ENCODE measurements at places on chromosomes 4 and X.

GRCh38 chr4:6206771-6207290, 6.5 kb upstream of the JAKMIP1 start:
- DNase-seq = no peak

- DNase-seq = no peak
Observed at GRCh38 chr4:64520421-64520820, 111.2 kb upstream of the TECRL start.

GRCh38 chr4:4460759-4461158, 73.9 kb downstream of the NSG1 start:
- DNase-seq = no peak

DNA sequence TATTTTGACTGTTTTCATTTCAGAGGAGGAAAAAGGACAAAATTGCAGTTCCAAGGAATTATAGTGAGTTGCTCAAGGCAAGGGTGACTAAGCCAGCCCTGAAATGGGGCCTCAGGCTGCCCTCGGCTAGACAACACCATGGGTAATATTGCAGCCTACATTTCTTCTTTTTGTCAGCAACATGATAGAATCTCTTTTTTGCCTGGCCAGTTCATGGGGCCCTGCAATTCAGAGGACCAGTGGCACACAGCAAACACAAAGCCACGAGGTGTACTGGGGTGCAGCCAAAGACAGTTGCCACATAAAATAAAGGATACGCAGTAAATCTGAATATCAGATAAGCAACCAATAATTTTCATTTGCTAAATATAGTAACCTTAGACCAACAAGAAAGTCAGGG, 41.8 kb downstream of the RBM47 start:
- DNase-seq = peak; percentile 47

DNA sequence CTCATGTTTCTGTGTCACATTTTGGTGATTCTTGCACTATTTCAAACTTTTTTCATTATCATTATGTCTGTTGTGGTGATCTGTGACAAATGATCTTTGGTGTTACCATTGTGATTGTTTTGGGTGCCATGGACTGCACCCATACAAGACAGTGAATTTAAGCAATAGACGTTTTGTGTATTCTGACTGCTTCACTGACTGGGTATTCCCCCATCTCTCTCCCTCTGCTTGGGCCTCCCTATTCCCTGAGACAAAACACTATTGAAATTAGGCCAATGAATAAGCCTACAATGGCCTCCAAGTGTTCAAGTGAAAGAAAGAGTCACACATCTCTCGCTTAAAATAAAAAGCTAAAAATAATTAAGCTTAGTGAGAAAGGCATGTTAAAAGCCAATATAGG, 60.2 kb downstream of the BANK1 start:
- no peak for DNase-seq

GRCh38 chr4:21901831-21902230, 46.7 kb downstream of the KCNIP4 start:
- DNase-seq = peak; percentile 37

- DNase-seq = no peak
Observed at GRCh38 chrX:15410430-15410829, 26.2 kb upstream of the VEGFD start.

DNA sequence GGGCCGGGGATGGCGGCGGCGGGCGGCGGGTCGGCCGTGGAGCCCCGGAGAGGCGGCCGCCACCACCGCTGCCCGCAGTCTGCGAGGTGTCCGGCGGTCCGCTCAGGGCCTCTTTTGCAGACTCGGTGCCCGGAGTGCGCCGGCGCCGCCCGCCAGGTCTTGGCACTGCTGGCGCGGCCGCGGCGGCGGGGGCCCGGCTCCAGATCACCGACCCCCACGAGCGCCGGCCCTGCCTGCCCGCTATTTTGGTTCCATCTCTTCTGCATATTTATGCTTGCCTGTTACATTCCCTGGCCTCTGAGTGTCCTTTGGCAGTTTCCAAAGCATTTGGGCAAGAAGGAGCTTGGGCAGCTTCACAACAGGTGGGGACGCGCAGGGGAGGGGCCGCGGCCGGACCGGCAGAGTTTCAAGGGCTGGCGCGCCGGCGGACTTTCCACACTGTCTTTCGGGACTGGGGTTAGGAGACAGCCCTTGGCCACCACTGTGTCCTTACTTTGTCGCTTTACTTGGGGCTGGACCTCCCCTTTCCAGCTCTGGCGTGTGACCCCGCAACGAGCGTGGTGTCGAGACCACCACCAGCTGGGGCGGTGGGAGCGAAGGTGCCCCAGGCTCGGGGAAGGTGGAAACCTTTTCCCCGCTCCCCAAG, 668 bp upstream of the TAPT1 start:
- no peak for DNase-seq

DNA sequence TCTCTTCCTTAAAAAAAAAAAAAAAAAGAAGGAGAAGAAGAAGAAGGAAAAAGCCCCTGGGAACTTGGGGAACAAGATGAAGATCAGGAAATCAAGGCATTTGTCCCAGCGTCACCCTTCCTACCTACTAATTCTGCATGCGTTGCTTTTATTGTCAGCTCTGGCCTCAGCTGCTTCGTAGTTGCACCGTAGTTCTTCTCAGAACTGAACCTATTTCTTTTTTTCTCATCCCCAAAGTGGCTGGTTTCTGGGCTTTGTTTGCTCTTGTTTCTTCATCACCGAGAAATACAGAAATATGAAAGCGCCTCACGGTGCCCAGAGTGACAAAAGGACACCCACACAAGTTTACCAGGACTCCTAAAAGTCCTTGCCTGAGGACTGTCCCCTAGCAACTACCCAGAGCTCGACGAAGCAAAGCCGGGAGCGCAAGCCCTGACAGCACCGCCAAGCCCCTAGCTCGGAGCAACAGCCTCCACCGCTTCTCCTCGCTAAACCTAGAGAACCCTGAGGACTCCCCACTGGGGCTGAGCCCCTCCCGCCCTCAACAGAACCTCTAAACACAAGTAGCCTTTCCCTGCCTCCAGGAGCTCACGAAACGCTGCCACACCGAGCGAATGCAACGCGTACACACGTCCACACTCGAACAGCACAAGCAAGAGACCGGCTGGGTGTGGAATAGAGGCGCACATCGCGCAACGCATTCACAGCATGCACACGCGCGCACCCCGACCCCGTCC, 710 bp downstream of the PRKG2 start:
- no peak for DNase-seq

DNA sequence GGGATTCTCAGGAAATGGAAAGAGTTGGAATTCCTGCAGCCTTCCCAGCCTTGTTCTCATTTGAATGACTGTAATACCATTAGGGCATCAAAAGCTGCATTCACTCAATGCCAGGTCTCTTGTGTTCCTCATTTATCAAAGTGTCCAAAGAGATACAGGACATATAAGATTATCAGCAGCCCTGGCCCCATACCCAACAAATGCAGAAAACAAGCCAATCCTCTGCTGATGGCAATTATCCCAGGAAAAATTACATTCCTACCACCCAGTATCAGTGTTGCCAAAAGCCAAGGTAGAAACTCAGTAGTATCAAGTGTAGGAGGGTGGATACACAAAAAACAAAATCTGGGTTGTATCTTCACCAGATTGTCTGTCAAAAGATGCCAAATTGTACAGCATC, 18.5 kb upstream of the ASB5 start:
- no peak for DNase-seq

DNA sequence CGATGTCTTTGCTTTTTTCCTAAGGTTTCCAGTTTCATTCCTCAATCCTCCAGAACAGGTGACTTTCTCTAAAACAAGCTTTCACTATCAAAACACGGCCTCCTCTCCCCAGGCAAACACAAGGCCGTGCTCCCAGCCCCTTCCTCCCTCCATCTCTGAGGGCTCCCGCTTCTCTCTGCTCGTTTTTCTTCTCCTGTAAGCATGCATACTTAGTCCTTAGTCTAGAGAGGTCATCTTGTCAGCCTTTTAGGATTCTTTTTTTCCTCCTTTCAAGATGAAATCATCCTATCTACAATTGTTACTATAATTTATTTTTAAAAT, 18.7 kb downstream of the DCTD start:
- no peak for DNase-seq

DNA sequence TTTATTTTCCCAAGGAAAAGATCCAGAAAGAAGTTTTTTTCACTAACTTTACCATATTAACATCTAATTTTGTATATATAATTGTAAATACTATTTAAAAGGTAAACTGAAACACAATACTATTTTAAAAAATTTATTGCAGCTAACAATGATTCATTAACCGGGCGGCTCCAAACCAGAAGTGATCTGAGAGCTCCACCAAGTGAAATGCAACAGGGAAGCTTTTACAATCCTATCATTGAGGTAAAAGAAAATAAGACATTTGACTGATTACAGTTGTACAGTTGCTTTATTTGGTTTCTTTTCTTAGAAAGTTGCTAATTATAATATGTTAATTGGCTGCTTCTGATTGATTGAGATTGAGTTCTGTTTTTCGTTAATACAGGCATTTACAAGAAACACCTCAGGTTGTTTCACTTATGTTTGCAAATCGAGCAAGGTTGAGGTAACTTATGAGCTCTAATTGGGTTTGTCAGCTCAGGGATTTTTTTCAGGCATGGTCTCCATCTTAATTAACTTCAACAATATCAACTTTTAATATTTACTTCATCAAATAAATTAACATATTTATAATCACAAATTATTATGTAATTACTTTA, 220.2 kb upstream of the UGT8 start:
- DNase-seq = peak; percentile 16

DNA sequence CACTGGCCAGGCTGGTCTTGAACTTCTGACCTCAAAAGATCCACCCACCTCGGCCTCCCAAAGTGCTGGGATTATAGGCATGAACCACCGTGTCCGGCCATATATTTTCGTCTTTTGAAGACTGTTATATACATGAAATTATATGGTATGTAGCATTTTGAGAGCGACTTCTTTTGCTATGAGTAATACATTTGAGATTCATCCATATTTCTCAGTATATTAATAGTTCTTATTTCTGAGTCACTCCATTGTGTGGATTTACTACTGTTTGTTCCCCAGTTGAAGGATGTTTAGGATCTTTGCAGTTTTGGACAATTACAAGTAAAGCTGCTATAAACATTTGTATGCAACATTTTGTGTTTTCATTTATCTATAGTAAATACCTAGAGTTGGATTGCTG, 34.9 kb downstream of the GNL3L start:
- DNase-seq = no peak

GRCh38 chrX:2320580-2321327, 180.0 kb downstream of the DHRSX start:
- DNase-seq = no peak

- no peak for DNase-seq
Observed at GRCh38 chr4:1593881-1594345, 90.2 kb downstream of the FAM53A start.

DNA sequence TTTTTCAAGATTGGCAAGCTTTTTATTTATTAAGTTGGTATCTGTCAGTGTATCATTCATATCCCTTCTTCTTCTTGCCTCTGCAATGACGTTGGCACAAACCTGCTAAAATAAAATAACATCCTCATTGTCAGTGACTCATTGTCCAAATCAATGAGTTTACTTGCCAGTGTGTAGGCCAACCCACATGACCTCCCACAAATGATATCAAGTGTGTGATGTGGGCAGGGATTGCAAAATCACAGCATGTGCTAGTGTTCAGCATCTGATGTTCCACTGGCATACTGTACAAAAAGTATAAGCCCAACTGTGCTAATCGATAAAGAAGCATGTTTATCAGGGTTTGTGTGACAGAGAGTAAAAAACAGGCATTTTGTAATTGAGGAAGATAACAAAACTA, 25.5 kb downstream of the GPAT3 start:
- DNase-seq = peak; percentile 69

DNA sequence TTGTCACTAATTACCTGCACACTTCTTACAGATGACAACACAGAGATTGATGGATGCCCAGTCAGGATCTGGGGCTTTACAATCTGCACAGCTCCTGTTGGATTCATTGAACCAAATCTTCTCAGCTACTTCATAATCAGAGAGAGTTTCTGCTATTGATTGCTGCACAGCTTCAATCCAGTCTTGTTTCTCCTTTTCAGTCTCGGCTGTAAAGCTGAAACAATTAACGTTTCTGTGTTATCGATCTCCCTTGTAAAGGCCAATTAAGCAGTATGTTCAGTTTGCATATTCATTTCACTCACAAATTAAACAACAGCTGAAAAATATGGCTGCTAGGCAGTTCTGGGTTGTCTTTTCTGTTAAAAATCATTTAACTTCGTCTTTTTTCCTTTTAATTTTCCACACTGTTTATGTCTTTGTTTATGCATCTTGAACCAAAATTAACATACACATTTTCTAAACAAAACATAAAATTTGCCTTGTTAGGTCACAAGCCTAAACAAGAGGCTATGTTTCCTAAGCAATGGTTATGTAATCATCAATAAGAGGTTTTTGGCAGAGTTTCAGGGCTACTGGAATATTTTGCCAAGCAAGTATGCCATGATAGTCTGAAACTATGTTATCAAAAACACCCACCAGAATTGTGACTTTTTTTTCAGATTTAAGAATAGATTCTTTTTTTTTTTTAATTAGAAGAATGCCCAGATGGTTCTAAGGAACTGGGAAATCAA, 79.2 kb downstream of the ARAP2 start:
- no peak for DNase-seq

GRCh38 chr4:168868044-168868781, 141.8 kb downstream of the CBR4 start:
- peak; percentile 56 for DNase-seq

DNA sequence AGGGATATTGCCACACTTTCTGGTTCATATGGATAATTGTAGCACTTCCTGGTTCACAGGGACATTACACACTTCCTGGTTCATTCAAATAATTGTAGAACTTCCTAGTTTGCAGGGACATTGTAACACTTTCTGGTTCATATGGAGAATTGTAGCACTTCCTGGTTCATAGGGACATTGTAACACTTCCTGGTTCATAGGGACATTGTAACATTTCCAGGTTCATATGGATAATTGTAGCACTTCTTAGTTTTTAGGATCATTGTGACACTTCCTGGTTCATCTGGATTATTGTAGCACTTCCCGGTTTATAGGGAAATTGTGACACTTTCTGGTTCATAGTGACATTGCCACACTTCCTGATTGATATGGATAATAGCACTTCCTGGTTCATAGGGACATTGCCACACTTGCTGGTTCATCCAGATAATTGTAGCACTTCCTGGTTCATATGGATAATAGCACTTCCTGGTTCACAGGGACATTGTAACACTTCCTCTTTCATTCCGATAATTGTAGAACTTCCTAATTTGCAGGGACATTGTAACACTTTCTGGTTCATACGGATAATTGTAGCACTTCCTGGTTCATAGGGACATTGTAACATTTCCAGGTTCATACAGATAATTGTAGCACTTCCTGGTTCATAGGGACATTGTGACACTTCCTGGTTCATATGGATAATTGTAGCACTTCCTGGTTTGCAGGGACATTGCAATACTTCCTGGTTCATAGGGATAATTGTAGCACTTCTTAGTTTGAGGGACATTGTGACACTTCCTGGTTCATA, 59.2 kb upstream of the CD99 start:
- DNase-seq = no peak

Measured in NCI-H226 (cell line).